Amygdala (tissue), 56 donors: ENCODE measurements at places on chromosomes 6 and 20.

DNA sequence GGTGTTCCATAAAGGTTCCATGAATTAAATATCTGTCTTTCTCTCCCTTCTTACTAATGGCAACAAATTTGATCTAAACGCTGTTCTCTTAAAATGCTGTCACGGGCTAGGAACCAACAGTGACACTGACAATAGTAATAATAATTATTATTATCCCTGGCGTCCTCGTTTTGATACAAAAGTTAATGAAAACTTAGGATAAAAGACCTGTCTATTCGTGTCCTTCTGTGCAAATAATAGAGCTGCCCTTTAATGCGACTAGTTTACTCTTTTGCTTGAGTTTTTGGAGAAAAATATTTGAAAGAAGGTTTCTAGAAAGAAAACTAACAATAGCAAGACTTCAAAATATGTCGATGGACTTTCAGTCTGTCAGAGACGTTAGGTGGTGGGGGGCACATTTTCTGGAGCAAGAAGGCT, 4.3 kb downstream of the VGLL2 start:
- DNase-seq, result no peak

GRCh38 chr6:139839506-139840156, 465.2 kb upstream of the CITED2 start:
- DNase-seq, result no peak

GRCh38 chr20:51388756-51389542, 153.6 kb downstream of the NFATC2 start:
- DNase-seq, result no peak

GRCh38 chr6:68880050-68880813, 245.2 kb downstream of the ADGRB3 start:
- no peak for DNase-seq

GRCh38 chr6:65819152-65819551, 112.1 kb upstream of the EYS start:
- DNase-seq, result no peak

- no peak for DNase-seq
Measured at GRCh38 chr6:22366214-22366613, 69.4 kb upstream of the PRL start.

- no peak for DNase-seq
Measured at GRCh38 chr6:162751211-162751859, 23.6 kb downstream of the PACRG start.

DNA sequence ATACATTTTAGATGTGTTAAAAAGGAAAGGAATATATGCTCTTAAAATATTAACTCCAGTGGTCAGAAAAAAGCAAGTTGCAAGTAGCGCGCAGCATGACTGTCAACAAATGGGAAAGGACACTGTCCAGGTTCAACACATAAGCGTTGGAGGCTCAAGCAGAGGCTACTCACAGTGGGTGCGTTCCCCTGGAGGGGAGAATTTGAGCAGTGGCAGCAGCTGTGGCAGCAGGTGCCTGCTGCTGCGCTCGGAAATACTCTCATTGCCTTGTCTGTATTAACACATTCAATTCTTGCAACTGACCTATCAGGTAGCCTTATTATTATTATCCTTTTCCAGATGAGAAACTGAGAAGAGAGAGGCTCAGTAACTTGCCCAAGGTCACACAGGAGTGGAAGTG, 21.9 kb upstream of the CCN6 start:
- no peak for DNase-seq

- DNase-seq, result no peak
Measured at GRCh38 chr6:139337830-139338229, 36.6 kb downstream of the CITED2 start.

DNA sequence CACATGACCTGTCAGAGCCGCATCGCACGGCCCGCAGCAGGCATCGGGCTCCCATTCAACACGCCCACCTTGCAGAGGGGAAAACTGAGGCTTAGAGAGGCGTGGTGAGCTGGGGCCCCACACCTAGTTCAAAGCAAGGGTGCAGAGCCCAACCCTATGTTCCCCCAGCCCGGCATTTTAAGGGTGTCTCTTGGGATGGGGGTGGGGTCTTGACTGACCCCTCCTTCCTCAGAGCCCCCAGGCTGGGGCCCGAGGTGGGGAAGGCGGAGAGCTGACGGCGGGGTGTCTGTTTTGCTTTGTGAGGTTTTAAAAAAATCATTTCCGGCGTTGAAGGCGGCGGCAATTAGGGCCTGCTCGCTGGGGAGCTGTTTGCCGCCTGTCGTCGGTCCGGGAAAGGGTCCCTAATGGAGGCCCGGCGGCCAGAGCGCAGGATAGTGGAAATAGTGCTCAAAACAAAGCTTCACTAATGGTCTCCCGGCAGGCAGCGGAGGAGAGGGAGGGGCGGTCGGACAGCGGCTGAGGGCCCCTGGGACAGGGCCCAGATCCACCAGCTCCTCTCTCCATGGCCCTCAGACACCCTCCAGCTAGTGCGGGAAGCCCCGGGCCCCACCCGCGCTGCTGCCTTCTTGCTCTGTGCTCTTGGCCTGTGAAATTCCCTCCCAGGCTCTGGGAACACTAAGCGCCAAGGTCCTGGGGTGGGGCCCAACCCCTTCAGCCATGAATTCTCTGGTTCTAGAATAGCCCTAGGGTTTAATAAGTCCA, 11.9 kb downstream of the VSTM2L start:
- no peak for DNase-seq

- DNase-seq, result no peak
Measured at GRCh38 chr20:37406010-37406998, 60.4 kb downstream of the SRC start.

DNA sequence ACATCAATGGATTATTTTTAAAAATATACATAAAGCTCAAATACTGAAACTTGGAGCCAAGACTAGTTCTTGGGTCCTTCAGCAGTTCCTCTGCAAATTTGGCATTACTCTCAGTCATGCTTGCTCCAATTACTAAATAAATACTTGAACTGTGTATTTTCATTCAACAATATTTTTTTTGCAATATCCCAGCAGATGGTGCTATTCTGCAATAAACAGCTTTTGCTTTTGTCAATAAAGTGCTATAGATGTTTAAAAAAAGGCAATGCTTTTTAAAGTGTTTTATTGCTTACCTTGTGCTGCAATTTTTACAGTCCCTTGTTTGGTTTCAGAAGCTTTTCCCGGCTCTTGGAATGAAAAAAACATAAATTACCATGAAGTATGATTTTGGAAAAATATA, 243.4 kb downstream of the TRDN start:
- no peak for DNase-seq

DNA sequence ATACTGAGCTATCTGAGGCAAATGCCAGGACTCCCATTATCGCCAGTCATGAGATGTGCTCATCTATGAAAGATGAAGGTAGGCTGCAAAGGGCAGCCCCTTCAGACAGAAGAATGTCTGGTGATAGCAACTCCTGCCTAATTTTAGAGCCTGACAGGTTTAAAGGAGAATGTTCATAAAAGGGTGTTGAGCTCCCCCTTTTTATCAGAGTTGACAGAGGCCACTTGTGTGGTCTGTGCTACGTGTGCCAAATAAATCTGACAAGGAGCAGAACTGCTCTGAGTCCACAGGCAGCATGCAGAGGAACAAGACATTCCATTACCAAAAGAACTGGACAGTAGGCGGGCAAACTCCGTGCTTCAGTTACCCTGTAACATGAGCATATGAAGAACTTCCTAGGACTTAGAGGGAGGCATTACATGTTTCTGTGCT, 101.8 kb downstream of the PREP start:
- no peak for DNase-seq

- DNase-seq, result no peak
Measured at GRCh38 chr20:11437611-11438380, 479.9 kb upstream of the BTBD3 start.

- no peak for DNase-seq
Measured at GRCh38 chr6:112434896-112435435, 87.8 kb downstream of the RFPL4B start.

- DNase-seq, result no peak
Measured at GRCh38 chr6:3843379-3844096, 5.6 kb upstream of the FAM50B start.

DNA sequence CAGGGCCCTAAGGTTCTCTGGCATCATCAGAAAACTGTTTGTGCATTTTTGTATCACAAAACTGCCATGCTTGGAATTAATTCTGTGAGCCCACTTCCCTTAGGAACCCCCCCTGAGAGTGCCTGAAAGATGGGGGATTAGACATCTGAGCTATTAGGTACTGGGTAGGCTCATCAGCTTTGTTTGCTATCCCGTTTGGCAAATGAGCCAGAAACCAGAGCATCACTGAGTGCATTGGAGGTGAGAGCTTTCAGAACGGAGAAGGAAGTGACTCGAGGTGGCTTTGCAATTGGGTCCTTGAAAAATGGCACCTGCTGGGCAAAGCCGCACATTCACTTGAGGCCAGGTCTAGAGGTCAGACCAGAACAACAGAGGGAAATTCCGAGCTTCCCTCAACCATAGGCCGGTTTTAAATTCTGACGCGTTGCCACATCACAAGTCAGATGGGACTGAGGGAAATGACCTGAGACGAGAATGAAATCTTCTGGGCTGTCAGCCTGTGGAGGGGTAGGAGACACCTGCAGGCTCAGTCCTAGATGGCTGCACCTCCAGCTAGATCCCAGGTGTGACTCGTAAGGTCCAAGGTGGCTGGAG, 8.4 kb upstream of the GLP1R start:
- no peak for DNase-seq

- DNase-seq, result no peak
Measured at GRCh38 chr6:155115893-155116570, 120.9 kb downstream of the TIAM2 start.

GRCh38 chr6:112470376-112470775, 123.2 kb downstream of the RFPL4B start:
- no peak for DNase-seq

DNA sequence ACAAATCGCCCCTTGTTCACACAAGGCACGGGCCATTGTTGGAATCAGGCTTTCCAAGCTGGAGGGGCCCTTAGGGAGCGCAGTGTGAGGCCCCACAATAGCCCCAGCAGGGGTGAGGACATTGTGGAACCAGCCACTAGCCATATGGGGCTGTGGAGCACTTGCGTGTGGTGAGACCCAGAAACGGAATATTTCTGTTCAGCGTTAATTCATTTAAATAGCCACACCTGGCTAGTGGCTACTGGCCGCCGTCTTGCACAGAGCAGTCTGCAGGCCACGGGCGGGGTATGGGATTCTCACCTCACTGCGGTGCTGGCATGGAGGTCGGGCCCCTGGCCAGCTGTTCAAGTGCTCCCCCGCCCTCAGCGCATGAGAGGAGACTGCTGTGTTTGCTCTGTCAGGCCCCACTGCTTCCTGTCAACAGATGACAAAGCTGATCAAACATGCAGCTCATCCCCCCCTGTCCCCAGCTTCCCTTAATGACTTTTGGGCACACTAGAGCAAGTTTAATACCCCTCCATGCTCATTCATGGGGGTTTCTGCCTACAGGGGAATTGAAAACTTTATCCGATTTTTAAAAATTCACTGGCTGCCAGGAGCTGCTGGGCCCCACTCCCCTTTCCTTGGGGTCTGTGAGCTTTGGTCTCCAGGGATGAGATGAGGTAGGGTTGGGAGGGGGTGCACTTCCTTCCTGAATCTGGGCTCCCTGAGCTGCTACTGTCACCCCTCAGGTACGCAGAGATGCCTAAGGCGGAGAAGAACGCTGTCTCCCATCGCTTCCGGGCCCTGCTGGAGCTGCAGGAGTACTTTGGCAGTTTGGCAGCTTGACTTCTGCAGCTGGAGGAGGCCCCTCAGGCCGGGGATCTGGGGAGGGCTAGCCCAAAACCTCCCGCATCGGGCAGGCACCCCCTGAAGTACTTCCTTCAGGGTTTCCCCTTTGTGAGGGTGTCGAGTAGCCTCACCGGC, 13.6 kb downstream of the ITPA start:
- no peak for DNase-seq

DNA sequence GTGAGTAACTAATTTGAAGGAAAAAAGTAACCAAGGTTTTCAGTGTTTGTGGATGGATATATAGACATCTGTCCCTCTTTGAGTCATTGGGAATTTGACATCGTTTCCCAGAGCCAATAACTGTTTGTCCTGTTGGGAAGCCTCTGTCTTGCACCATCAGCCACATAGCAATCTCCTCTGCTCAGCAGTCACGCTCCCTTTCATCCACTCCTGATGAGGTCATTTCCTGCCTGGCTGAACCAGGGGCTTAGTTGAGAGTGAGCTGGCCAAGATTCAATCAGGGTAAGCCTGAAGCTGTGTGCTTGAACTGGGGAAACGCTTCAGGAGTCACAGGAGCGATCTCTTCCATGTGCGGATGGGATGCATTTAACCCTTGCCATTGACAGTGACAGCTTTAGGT, 121.5 kb upstream of the FOXQ1 start:
- DNase-seq, result no peak

- DNase-seq, result no peak
Measured at GRCh38 chr20:48824830-48825565, 2.8 kb downstream of the PREX1 start.

DNA sequence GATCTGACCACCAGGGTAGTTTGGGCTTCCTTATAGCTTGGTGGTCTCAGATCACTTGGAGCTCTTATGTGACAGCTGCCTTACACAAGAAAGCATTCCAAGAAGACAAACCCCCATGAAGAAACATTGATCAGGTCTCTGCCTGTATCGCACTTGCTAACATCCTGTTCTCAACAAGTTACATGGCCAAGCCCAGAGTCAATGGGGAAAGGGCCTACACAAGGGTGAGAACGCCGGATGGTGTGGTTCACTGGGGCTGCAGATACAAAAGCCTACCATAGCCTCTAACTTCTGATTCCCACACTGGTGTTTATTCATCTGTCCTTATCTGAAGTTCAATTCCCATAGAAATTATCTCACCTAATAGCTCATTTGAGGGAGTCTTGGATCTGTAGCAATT, 235.5 kb downstream of the SYNDIG1 start:
- no peak for DNase-seq

- no peak for DNase-seq
Measured at GRCh38 chr20:50932691-50933280, 1.5 kb upstream of the ADNP start.
